ENCODE measurements at places on chromosomes 3 and 15.

DNA sequence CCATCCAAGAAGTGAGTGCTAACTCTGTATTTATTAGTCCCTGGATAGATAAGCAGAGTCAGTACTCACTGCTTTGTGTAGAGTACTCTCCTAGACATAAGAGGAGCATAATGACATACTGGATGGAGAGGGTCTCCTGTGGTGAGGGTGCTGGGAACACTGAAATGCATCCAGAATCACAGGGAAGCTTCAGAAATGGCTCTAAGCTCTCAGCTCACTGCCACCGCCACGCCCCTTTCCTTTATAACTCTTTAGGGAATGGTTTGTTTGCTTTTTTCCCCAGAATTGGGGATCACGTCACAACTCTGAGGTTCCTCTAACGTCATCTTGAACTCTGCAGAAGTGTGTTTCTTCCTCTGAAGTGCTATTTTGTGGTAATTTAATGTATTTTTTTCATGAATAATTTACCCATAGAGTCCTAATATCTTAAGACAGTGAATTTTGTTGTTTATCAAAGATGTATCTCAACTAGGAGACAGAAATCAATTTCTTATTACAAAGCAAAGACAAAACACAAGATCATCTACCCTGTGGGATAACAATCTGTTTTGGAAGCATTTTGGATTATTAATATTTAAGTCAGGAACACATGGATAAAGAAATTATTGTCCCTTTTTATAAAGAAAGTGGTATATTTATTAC is 154.6 kb downstream of the PTPRG start:
- no peak for DNase-seq

- no peak for DNase-seq
Measured at GRCh38 chr3:24196526-24196925, 251.4 kb downstream of the NR1D2 start.

DNA sequence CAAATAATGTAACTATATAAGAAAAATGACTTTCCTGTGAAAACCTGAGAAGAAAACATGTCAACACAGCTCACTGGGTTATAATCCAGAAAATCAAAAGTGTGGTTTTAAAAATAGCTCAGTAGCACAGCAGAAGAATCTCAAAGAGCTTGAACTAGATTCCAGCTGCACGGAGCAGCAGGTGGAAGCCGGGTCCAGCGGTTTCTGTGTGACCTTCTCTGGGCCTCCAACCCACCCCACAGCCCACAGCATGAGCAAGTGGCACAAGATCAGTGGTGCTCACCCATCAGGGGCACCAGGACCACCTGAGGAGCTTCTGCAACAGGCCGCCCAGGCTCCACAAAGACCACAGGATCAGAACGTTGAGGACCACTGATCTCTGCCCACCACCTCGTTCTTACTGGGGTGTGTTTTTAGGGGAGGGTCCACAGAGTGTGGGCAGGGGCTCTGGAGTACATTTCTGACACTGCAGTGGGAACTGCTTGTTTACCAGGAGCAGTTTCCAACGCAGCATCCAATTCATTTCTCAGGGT is 23.2 kb downstream of the SLC41A3 start:
- DNase-seq = no peak

- peak; percentile 16 for DNase-seq
Measured at GRCh38 chr15:42919799-42920518, 619 bp downstream of the TTBK2 start.

- no peak for DNase-seq
Measured at GRCh38 chr15:36917411-36918267, 182.7 kb downstream of the MEIS2 start.

- no peak for DNase-seq
Measured at GRCh38 chr3:114640126-114640525, 346.3 kb downstream of the TIGIT start.

DNA sequence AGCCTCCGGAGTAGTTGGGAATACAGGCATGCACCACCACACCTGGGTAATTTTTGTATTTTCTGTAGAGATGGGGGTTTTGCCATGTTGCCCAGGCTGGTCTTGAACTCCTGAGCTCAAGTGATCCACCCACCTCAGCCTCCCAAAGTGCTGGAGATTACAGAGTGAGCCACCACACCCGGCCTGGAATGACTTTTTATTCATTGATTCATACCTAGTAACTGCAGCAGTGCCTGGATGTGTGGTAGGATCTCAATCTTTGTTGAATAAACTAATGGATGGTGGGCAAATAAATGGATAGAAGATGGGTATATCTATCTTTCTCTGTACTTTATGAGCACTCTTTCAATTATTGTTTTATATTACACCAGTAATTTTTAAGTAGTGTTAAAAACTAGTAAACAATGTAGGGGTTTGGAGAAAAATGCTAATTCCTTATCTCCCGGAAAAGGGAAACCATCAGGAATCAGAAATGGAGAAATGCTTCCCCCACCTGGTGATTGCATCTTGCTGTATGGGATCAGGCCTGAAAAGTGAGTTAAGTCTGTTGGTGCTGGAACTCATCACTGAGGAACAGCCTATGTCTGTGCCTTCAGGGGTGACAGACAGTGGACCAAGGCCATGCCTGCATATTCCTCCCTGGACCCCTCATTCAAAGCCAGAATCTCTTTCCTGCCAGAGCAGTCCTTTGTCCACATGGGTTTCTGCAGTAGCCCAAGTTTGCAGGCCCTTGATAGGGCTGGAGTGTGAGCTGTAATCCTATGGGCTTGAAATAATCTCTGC is 161.0 kb upstream of the CTDSPL start:
- no peak for DNase-seq

- no peak for DNase-seq
Measured at GRCh38 chr15:67329984-67330733, 75.6 kb downstream of the IQCH start.

DNA sequence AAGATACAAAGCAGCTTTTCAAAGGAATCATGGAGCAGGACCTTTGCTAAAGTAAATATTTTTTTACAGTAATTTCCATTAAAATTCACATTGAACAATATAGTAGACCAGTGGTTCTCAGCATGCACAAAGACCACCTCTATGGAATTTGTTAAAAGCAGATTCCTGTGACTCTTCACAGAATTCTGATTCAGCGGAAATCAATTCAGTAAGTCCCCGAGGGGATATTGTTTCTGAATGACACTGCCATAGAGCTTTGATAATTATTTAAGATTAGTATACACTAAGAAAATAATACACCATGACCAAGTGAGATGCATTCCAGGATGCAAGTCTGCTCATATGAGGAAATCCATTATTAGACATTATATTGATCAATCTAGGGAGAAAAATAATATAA is 161.9 kb upstream of the TNIK start:
- DNase-seq = no peak
